ENCODE measurements at places on chromosomes 12 and 14. TPM values are rescaled to one million over a fixed set of nuclear protein-coding genes. Genes with fewer than 3 reads are reported as not detected.
A peak's percentile ranks its signal among the peaks of the same experiment; 100 is the strongest.

The FGF6 gene
- not detected for polyA plus RNA-seq

The FAM181A gene
- polyA plus RNA-seq, result not detected

DNA sequence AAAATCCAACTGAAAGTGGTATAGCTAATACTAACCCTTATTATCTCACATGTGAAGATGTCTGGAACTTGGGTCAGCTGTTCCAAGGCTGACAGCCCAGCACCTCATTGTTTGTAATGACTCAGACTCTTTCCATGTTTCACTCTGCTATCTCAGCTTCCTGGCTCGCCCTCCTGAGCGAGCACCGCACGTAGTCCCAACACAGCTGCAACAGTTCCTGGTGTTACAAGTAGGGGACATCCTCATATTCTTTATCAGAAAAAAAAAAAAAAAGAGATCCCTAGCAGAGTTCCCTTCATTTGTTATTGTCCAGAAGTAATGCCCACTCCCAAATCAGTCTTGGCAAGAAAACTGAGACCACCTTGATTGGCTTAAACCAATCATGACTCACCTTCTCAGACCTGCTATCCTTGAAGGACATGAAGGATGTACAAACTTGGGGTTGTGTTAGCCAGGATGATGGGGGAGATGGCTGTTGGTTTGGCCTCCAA lies 92.5 kb downstream of the ADCK1 start:
- DNase-seq, result no peak

GRCh38 chr12:62966990-62967506 lies 32.1 kb upstream of the PPM1H start:
- DNase-seq, result no peak

DNA sequence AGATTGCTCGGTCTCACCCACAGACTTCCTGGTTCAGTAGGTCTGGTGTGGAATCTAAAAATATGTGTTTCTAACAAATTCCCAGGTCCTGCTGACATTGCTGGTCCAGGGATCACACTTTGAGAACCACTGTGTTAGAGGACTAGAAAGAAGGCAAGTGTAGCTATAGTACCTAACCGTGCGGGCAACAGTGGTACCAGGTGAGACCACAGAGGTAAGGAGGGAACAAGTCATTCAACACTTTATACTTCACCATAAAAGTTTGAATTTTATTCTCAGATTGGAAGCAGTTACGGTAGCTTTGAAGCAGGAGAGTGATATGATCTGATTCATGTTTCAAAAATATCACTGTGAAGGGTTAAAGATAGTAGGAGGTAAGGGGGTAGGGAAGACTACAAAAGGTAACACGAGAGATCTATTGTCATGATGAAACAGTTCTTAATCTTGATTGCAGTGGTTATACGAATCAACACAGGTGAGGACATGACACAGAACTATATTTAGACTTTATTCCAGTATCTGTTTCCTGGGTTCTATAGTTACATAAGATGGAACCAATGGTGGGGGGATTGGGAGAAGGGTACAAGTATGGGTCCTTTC lies 73.5 kb downstream of the CDK17 start:
- no peak for DNase-seq

- peak; percentile 78 for DNase-seq
These were observed 4.2 kb upstream of the AJUBA start for GRCh38 chr14:22986508-22987054.

GRCh38 chr14:99412117-99413061 lies 68.3 kb downstream of the SETD3 start:
- DNase-seq, result no peak

The OTX2 gene
- not detected for polyA plus RNA-seq

GRCh38 chr12:26122061-26122680 lies 2.7 kb downstream of the BHLHE41 start:
- DNase-seq, result peak; percentile 58

DNA sequence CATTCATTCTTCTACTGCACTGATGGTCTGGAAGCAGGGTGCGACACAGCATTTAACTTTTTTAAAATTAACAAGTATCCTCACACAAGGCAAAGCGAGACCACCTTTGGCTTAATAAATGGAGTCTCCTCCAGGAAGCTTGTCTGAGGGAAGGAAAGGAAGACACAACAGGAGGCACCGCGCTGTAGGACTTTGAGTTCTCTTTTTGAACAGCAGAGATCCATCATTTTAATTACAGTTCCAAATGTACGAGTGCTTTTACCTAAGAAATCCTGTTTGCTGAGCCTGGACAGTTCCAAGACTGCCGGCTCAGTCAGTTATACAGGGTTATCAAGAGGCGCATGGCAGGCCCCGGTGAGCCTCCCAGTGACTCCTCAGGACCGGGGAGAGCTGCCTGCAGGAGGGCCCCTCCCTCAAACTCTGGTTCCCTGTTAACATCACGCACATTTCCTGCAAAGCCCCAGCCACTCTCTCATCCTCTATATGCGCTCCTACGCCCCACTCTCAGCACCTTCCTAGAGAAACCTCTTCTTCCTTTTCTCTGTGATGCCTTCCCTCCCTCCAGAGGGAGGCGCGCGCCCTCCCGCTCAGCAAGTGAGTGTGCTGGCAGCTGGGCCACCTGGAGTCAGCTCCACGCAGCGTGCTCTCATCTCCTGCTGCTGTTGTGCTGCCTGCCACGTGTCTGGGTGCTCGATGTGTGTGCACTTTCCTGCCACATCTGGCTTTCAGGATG lies 46.1 kb downstream of the STX2 start:
- DNase-seq, result no peak

GRCh38 chr14:68249661-68250451 lies 430.3 kb downstream of the RAD51B start:
- DNase-seq, result no peak

GRCh38 chr14:69281450-69282169 lies 21.7 kb downstream of the GALNT16 start:
- DNase-seq, result no peak

DNA sequence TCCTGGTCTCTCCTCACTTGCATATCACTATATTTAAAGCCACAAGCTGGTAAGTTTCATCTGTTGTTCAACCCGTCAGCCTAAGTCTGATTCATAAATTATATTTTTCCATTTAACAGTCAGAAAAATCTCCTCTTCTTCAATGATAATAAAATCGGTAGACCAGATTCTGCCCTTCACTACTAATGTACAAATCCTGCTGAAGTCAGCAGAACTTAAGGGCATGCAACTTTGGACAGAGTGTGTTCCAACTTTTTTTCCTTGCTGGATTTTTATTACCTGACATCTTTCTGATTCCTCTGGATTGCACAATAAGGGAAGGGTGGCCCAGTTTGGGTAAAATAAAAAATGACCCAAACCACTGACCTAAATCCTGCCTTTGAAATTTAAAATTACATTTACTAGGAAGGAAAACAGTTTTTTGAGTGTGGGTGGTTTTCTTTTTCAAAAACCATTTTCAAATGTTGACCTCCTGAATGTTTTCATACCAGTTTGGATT lies 125.4 kb upstream of the DIO2 start:
- no peak for DNase-seq

The HOXC10 gene
- not detected for polyA plus RNA-seq

DNA sequence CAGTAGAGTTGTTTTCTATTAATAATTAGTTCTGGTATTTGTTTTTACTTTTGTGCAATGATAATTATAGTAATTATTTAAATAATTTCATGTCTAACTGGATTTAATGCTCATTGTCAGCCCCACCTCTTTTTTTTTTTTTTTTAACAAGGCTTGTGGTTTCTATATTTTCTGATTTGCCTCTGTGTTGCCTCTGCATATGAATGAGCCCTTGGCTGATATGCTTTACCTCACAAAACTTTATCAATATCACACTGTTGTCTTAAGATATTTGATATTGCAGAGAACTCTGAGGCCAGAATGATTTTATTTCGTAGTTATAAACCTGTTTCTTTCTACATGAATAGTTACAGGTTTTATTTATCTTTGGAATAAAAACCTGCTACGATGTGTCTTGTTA lies 116.2 kb upstream of the ATP2B1 start:
- no peak for DNase-seq

The PSEN1 gene
- 30.9 TPM for polyA plus RNA-seq

The KRT73 gene
- polyA plus RNA-seq, result not detected

The SMCO2 gene
- polyA plus RNA-seq, result not detected

DNA sequence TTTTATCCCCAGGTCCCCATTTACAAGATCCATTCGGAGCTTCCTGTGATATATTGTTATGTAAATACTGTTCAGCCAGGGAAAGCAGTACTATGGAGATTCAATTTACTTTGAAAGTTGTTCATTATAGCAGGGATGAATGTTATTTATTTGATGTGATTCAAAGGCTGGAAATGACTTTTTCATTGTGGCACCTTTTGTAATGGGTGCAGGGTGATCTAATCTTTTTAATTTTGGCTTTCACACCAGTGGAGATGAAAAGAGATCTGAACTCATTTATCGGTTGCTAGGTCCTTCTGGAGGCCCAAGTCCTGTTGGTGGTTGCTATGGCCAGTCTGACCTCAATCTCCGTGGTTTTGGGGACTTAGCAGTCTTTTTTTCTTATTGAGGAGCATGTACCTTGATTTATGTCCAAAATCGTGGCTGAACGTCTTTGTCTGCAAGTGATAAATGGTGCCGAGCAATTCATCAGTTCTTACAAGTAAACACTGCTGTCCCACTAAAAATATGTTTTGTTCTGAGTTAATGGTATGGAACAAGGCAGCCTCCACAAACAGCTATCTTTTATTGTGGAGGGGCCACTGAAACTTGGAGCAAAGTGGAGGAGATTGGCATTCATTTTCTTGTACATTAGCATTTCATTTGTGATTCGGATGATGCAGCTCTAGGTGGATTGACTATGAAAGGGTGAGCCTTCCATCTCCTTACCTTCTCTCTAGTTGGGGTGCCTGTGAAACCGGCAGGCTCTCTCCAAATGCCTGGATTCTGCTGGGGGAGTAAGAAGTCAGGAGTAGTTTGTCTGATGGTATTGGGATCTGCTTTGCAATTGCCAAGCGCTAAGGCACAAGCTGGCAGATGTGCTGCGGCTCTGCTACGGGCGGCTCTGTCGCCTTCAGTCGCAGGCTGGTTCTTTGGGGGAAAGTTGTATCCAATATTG lies 2.0 kb downstream of the RMST start:
- DNase-seq, result no peak

Measured in naive B cell (primary cell).